ENCODE measurements at places on chromosomes 5 and 9.

DNA sequence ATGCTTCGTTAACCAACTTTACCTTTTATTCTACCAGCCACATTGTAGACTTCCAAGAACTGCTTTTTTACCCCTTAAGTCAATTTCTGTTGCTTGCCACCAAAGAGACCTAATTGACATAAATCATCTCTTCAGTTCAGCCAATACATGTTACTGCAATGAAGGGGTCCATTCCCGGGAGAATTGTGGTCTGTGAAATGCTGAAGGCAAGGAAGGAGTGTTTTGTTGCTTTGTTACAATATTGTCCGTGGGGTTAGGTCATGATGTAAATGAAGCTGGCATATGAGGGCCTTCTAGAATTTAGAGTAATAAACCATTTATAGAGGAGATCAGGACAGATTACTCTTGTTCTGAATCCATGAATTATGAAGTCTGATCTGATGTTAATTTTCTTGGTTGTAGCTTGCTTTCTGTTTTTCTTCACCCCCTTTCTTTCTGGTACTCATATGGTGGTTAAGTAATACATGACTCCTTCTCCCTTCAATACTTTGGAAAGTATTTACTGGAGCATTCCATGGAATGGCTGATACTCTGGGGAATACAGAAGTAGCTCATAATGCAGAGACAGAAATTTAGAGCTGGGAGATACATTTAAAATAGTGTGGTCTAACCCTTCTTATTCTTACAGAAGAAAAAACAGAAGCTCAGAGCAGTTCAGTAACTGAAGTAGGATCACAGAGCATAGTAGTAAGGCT lies 297.0 kb upstream of the CLINT1 start:
- no peak for DNase-seq

DNA sequence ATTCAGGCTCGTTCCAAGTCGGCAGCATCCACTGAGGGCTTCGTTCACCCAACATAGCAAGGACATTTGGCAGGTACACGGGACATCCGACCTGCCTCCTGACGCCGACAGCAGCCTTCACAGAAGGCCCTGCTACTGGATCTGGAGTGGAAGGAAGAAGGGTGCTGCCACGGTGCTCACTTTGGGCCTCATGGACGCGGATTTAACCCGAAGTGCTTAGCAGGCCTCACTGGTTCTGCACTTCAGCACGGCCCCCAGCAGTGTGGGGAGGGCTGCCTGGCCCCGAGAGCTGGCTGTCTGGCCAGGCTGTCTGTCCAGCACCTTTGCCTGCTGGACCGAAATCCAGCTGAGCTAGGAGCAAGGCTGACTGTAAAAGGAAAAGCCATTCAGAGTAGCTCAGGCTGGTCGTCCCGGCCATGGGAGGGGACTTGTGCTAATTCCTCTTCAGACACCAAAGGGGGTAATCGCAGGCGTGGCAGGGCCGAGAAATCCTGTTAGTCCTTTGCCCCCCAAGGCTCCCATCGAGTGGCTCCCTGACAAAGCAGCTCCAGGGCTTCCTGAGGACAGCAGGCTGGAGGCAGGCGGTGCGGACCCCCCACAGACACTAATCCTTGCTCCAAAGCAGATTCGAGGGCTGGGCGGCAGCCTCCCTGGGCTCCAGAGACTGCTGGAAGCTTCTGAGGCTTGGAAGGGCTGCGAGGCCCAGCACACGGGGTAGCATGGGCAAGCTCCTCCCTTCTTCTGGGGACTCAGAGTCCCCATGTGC lies 11.1 kb upstream of the RXRA start:
- DNase-seq: no peak

- no peak for DNase-seq
Measured at GRCh38 chr9:94097788-94098414, 13.6 kb downstream of the PTPDC1 start.

DNA sequence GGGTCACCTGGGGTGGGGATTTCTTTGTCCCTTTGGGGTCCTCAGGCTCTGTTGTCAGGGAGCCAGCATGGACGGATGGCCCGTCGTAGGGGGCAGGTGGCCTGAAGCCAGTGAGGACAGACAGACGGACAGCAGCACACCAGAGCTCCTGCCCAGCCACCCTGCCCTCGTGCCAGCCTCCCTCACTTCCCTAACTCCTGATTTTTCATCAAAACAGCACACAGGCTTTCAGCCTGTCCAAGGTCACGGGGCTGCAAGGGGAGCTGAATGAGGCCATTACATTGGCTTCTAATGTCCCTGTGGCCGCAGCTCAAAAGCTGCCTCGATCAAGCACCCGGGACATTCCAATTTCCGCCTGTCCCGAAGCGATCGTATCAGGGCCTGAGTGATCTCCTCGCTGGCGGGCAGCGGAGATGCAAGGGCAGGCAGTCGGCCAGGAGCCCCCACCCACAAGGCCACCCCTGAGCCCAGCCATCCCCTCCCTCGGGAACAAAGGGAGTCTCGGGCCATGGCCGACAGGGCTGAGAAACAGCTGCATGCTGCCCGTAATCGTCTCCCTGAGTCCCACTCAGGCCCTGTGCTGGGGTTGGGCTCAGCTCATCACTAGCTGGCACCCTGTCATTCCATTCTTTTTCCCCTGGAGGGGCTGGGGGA lies 50.5 kb upstream of the RNU6ATAC start:
- no peak for DNase-seq

GRCh38 chr5:1515921-1516571 lies 7.7 kb downstream of the LPCAT1 start:
- peak; percentile 12 for DNase-seq

DNA sequence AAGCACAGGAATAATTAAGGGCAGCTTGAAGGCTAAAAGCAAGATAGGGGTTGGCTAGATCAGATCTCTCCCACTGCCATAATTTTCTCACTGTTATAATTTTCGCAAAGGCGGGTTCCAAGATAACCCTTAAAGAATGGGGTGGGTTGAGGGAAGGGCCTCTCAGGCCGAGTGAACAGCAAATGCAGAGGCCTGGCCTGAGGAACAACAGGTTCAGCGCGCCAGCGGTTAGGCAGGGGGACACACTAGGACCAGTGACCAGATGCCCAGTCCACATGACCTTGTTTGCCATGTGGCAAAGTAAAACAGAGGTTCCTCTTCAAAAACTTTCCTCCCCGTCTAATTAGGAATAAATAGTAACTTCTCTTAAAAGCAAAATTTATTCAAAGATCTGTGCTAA lies 1.2 kb upstream of the PHAX start:
- no peak for DNase-seq

DNA sequence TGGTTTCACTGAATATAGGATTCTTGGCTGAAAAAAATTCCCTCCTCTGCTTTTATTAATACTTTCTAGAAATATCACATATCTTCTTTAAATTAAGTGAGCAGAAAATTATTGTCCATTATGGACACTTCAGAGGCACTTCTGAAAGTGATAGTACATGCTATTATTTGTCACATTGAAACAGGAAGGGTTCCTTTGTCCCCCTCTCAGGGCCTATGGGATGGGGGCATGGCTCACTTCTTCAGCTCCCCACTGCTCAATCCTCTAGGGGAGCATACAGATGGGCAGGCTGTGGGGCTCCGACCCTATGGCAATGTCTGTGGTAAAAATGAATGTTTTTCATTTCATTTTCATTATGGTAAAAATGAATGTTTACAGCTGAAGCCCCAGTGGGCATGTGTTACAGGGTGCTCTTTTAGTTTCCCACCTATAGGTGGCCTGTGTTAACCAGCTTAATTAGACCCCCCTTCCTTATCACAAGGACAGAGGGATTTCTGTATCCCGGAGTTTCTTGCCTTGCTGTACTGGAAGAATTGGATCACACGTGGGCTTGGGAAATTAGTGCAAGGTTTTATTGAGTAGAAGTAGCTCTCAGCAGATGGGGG lies 1225.2 kb downstream of the PTPRD start:
- DNase-seq: no peak

DNA sequence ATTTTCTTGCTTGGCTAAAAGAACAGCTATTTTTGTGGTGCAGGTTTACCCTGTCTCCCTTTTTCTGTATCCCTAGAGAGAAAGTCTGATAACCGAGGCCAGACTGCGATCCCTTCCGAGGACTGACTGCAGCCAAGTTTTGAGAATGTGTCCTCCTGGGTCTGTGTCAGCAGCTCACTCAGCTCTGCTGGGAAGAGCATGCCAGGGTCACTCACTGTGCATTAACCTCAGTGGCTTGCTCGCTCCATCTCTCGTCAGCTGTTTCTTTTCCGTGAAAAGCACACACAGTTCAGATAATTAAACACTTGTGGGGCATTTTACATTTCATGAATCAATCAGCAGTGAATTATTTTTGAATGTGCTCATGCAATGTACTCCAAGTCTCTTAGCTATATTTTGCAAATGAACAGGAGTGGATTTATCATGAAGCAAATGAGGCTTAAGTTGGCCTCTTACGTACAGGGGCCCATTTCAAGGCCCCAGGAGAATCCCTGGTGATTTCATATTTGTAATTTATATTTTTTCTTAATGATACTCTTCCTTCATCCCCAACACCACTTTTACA lies 252.1 kb downstream of the SMARCA2 start:
- DNase-seq: no peak

DNA sequence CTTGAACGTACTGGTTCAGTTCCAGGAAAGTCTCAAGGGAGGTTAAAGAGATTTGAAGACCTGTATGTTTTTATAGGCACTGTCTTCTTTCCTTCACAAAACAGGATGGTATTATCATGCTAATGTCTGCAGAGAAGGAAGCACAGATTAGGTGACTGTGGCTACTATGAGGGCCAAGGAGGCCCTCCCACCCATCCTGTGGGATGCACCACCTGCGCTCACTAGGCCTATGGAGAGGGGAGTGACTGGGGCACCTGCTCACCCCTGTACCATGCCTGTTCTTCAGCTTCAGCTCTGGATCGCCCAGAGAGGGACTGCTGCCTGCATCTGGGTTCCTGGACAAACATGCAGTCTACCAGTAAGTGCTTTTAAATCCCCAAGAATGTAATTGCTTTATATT lies 469.4 kb downstream of the CCDC171 start:
- no peak for DNase-seq

DNA sequence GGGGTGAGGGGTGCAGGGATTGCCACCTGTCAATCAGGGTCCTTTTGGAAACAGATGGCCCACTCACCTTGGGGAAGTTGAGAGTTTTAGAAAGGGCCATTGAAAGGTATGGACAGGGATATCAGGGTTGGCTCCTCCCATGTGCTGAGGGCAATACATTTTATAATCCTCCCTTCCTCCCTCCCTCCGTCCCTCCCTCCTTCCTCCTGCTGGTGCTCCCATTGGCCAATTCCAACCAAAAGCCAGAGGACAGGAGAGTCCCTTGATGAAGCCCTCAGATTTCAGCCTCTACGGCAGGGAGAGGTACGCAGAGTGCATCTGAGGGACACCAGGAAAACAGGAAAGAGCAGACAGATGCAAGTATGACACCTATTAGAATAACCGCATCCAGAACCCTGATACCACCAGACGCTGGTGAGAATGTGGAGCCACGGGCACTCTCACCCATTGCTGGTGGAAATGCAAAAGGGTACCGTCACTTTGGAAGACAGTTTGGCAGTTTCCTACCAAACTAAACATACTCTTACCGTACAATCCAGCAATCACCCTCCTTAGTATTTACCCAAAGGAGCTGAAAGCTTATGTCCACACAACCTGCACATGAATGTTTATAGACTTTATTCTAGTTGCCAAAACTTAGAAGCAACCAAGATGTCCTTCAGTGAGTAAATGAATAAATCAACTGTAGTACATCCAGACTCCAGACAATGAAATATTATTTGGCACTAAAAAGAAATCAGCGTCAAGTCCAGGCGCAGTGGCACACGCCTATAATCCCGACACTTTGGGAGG lies 58.2 kb upstream of the OTULINL start:
- DNase-seq: no peak

DNA sequence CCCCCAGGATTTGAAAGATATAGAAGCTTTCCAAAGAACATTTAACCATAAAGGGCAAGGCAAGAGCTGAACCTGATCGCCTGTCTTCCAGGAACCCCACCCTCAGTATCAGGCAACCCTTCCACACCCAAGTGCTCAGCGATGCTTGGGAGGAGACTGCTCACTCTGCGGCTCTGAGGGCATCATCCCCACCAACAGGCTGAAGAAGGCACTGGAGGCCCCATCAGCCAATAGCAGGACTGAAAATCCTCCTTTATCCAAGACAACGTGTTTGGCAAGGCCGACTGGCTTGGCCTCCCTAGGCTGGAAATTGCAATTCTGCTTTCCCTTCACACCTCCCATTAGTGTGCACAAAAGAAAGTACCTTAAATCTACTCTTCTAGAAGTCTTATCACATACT lies 1.4 kb upstream of the PPP2CA start:
- DNase-seq: peak; percentile 23

GRCh38 chr9:125142560-125143376 lies 560 bp downstream of the SCAI start:
- peak; percentile 30 for DNase-seq

GRCh38 chr5:142806841-142807267 lies 36.7 kb downstream of the ARHGAP26 start:
- no peak for DNase-seq

- DNase-seq: no peak
Measured at GRCh38 chr5:155082401-155082800, 68.8 kb downstream of the KIF4B start.

- DNase-seq: no peak
Measured at GRCh38 chr5:10973316-10973715, 212.3 kb upstream of the DAP start.

- DNase-seq: no peak
Measured at GRCh38 chr9:107983181-107983603, 493.6 kb upstream of the KLF4 start.

DNA sequence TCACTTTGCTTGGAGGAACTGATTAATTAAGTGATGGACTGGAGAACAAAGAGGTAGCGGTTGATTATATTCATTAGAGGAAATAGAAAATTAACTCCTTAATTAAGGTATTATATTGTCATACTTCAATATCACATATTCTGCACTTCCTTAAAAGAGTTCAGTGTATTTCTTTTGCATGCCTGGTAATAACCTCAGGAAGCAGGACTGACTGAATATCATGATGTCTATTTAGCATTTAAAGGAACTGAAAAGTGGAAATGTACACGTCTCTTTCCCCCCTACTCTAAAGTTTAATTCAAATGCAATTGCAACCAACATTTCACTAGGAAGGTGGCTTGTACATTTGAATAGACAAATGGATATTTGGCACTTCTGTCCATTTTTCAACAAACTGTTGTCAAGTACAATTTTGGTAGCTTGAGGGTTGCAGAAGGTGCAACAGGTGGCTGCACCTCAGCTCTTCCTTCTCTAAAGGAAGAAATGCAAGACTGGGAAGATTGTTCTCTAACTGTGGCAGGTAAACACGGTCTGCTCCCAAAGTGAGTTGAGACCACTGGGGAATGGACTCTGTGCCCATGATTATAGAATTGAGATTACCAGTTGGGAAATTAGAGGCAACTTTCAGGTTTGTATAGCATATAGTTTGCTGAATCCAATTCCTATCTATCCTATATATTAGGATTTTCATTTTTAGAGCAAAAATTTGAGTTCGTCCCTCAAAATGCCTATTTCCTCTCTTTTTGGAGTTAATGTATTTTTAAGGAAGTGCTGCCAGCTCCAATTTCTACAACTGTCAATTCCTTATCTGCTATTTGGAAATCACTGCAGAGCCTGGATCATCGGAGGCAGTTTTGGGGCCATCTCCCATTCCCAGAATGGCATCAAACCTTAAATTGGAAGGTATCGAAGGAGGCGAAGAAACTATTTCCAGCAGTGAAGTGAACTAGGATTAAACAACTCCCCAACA lies 98.9 kb upstream of the TAF11L2 start:
- no peak for DNase-seq

Data from activated T-cell treated with anti-CD3 and anti-CD28 coated beads, Interleukin-2, amount 50 U/mL, for 1 hour (primary cell).